ENCODE measurements at places on chromosomes 5 and 9. TPM values are rescaled to one million over a fixed set of nuclear protein-coding genes. Genes with fewer than 3 reads are reported as not detected.

DNA sequence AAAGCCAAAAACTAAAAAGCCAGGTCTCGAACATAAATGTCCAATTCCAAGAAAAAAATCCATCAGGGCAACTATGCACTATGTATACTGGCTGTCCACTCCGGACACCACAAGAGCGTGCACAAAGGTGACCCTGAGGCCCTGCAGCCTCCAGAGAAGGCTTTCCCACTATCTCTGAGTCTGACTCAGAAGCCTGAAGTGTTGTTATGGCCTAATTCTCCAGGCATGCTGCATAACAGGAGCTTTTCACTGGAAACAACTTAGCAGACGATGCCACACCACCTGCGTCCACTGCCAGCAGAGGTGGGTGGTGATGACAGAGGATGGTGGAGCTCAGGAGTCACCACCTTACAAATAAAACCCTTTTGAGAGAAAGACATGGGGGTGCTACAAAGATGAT lies 63.7 kb downstream of the HABP4 start:
- DNase-seq, result no peak
- no peak overlapping the region for H3K27ac ChIP-seq
- H3K4me1 ChIP-seq, result peaks cover 4% of the 10 kb centered on the region
- no peaks in the 10 kb centered on the region for H3K27me3 ChIP-seq
- H3K36me3 ChIP-seq, result peaks cover 2% of the 10 kb centered on the region

- no peak for DNase-seq
- peaks cover 18% of the 10 kb centered on the region for H3K27me3 ChIP-seq
- no peaks in the 10 kb centered on the region for H3K4me1 ChIP-seq
- H3K27ac ChIP-seq, result no peak overlapping the region
- no peak overlapping the region for H3K4me3 ChIP-seq
- H3K36me3 ChIP-seq, result peaks cover 1% of the 10 kb centered on the region
Measured at GRCh38 chr5:74665273-74665672, 19.8 kb upstream of the HEXB start.

DNA sequence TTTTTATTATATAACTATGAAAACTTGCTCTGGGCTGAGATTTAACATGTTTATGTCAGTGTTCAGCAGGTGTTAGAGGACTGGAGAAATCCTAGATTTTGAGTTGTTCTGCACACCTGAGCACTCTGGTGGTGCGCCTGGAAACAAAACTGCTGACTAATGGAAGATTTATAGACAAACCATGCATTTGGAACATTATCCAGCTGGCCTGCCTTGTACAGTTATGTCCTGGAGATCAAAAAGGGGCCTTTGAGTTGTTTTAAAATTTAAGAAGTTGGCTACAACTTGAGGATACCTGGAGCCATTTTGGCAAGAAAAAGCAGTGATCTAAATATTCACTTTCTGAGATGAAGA lies 5.7 kb upstream of the ARHGEF28 start:
- H3K36me3 ChIP-seq, result no peaks in the 10 kb centered on the region
- H3K4me1 ChIP-seq, result no peaks in the 10 kb centered on the region
- H3K27ac ChIP-seq, result no peak overlapping the region
- H3K4me3 ChIP-seq, result no peak overlapping the region

DNA sequence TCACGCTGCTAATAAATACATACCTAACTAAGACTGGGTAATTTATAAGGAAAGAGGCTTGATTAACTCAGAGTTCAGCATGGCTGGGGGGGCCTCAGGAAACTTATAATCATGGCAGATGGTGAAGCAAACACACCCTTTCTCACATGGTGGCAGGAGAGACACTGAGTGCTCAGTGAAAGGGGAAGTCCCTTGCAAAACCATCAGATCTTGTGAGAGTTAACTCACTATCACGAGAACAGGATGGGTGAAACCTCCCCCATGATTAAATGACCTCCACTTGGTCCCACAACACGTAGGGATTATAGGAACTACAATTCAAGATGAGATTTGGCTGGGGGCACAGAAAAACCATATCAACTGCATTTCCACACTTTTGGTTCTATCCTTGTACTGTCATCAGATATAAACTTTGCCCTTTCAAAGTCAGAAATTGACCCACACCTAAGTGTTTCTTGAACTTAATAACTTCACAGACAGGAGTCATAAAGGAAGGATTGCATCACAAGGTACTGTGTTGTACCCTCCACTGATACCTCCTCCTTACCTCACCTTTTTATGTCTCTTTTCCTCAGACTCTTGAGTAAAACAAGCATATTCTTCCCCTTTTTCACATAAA lies 319.1 kb upstream of the PIK3R1 start:
- peaks cover 4% of the 10 kb centered on the region for H3K4me1 ChIP-seq
- no peak overlapping the region for H3K4me3 ChIP-seq
- no peaks in the 10 kb centered on the region for H3K27me3 ChIP-seq
- DNase-seq, result no peak
- H3K36me3 ChIP-seq, result no peaks in the 10 kb centered on the region
- H3K27ac ChIP-seq, result no peak overlapping the region

- no peaks in the 10 kb centered on the region for H3K27me3 ChIP-seq
- DNase-seq, result no peak
- no peak overlapping the region for H3K4me3 ChIP-seq
Measured at GRCh38 chr5:94771742-94772141, 153.3 kb downstream of the SLF1 start.

GRCh38 chr9:100662122-100662521 lies 84.2 kb downstream of the CAVIN4 start:
- H3K36me3 ChIP-seq, result no peaks in the 10 kb centered on the region
- H3K27me3 ChIP-seq, result peaks cover 12% of the 10 kb centered on the region
- no peak overlapping the region for H3K27ac ChIP-seq
- H3K4me3 ChIP-seq, result no peak overlapping the region

DNA sequence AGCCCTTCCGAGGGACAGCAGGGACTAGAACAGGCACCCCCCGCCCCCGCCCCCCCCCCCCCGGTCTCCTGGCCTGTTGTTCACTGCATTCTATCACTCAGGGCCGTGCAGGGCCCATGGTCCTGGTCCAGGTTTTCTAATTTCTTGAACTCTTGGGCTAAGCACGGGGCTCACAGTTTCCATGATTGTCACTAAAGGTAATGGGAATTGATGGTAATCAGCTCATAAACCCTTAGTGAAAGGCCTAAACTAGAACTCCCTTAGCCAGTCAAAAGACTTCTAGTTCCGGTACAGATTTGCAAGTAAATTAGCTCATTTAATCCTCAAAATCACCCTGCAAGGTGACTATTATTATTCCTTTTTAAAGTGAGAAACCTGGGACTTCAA lies 14.7 kb upstream of the PWWP2A start:
- H3K27ac ChIP-seq, result no peak overlapping the region
- H3K4me1 ChIP-seq, result no peaks in the 10 kb centered on the region
- H3K4me3 ChIP-seq, result no peak overlapping the region
- no peaks in the 10 kb centered on the region for H3K27me3 ChIP-seq
- H3K36me3 ChIP-seq, result no peaks in the 10 kb centered on the region
- no peak for DNase-seq

GRCh38 chr9:133877967-133878366 lies 114.2 kb downstream of the VAV2 start:
- H3K4me1 ChIP-seq, result no peaks in the 10 kb centered on the region
- H3K4me3 ChIP-seq, result no peak overlapping the region
- no peak for DNase-seq
- no peak overlapping the region for H3K27ac ChIP-seq
- H3K36me3 ChIP-seq, result no peaks in the 10 kb centered on the region

GRCh38 chr5:34916518-34916917 lies 1.0 kb downstream of the BRIX1 start:
- DNase-seq, result no peak
- H3K36me3 ChIP-seq, result peaks cover 44% of the 10 kb centered on the region
- no peaks in the 10 kb centered on the region for H3K27me3 ChIP-seq

GRCh38 chr5:176743136-176743861 lies 67.1 kb upstream of the UNC5A start:
- H3K27ac ChIP-seq, result no peak overlapping the region
- no peak overlapping the region for H3K4me3 ChIP-seq
- DNase-seq, result no peak
- H3K4me1 ChIP-seq, result peaks cover 10% of the 10 kb centered on the region

DNA sequence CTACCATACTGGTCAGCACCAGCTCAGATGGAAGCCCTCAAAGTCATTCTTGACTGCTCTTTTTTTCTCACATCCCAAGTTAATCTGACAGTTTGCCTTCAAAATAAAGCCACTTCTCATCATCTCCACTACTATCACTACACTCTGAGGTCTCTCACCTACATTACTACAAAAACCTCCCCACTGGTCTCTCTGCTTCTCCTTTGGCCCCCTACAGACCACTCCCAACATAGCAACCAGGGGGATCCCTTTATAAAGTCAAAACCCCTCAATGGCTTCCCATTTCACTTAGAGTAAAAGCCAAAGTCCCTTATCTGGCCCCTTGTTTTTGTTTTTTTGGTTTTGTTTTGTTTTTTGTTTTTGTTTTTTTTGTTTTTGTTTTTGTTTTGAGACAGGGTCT lies 4.6 kb downstream of the ARAP3 start:
- no peak overlapping the region for H3K4me3 ChIP-seq
- H3K36me3 ChIP-seq, result no peaks in the 10 kb centered on the region
- H3K4me1 ChIP-seq, result peaks cover 15% of the 10 kb centered on the region

DNA sequence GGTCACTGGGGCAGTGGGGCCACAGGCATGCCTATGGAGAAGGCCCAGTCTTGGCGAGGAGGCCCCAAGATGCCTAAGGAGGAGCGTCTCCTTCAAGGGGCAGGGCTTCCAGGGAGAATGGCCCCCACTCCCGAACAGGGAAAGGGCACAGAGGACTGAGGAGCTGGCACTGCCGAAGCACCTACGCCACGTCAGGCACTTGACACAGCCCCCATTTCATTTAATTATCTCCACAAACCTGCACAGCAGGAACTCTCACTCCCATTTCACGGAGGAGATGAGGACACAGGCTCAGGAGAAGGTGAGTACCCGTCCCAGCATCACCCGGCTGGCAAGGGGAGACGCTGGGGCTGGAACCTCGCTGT lies 26.0 kb downstream of the EGR1 start:
- no peak for DNase-seq
- peak overlapping the region; percentile 43 for H3K4me3 ChIP-seq
- peaks cover 18% of the 10 kb centered on the region for H3K4me1 ChIP-seq
- H3K36me3 ChIP-seq, result no peaks in the 10 kb centered on the region

DNA sequence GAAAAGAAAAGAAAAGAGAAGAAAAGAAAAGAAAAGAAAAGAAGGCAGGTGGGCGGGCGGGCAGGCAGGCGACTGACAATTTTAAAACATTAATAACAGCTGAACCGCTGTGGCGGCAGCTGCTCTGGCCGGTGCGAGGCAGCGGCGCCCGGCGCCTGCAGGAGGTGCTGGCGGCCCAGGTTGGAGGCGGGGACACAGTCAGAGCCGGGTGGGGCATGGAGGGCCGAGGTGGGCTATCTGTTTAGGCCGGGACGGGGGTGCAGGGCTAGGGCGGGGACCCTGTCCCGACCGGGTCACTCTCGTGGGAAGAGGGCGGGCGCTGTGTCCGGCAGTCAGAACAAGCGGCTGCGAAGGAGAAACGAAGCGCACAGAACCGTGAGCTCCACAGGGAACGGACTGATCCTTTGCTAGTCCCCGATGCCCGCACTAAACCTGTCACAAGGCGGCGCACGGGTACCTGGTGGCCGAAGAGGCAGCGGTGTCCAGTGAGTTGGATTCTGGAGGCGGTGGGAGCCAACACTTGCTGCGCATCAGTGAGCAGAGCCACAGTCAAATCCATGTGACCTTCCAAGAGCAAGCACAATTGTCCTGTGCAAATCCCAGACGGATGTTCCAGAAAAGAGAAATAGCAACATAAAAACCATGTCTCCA lies 13.6 kb upstream of the ALDOB start:
- H3K36me3 ChIP-seq, result no peaks in the 10 kb centered on the region
- no peak overlapping the region for H3K27ac ChIP-seq
- peaks cover 56% of the 10 kb centered on the region for H3K27me3 ChIP-seq
- H3K4me3 ChIP-seq, result peak overlapping the region; percentile 70
- H3K4me1 ChIP-seq, result peaks cover 6% of the 10 kb centered on the region

DNA sequence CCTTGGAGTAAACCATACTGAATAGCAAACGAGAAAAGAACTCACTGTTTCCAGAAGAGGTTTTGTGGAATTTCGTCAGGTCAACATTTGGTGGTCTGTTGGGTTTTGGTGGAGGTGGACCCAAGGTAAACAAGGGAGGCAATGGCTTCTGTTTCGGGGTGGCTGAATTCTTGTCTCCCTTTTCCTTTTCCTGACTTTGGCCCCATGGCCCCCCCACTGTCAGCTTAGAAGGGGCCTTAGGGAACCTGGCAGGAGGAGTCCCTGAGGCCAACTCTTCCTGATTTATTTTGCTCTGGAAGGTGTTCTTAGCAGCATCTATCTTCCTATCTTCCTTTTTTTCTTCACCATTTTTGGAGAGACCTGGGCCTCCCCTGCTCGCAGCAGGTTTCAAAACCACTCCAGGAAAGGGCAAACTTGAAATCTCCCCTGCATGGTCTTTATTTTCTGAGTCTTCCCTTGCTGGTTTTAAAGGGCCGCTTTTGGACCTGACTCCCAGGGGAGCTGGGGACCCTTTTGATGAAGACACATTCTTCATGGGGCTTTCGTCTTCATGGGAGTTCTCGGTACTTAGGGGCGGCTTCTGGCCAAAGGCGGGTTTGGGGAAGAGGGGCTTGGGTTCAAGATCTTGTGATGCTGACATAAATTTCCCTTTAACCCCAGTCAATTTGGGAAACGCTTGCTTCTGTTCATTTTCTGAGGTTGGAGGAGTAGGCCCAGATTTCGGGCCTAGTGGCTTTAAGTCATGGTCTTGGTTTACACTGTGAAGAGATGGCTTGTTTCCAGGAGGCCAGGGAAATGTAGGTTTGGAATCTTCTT lies 17.4 kb downstream of the FYB1 start:
- H3K4me1 ChIP-seq, result peaks cover 39% of the 10 kb centered on the region
- no peaks in the 10 kb centered on the region for H3K27me3 ChIP-seq
- peak overlapping the region; percentile 98 for H3K27ac ChIP-seq

DNA sequence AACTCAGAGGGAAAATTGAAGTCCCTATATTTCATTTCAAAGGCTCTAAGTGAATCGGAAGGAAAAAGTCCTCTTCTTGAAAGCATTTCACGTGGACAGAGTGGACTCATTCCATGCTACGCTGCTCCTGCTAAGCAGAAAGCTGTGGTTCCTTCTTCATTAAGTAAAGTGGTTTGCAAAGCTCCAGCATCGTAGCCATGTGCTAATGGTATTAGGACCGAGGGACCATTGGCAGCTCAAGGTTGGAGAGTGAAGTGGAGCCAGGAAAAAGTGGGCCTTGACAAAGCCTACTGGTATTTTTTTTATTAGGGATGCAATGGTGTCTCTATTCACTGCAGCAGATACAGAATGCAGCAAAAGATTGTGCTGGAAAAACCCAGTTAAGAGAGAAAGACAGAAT lies 16.4 kb upstream of the SEMA4D start:
- no peak overlapping the region for H3K4me3 ChIP-seq
- no peak for DNase-seq
- H3K36me3 ChIP-seq, result peaks cover 3% of the 10 kb centered on the region
- peaks cover 48% of the 10 kb centered on the region for H3K4me1 ChIP-seq

Gene SLC24A2
- total RNA-seq, result not detected

Gene MPDZ
- not detected for total RNA-seq

Gene BRINP1
- total RNA-seq, result not detected

All from activated naive CD8-positive, alpha-beta T cell treated with anti-CD3 and anti-CD28 coated beads for 36 hours (primary cell).